Activated CD8-positive, alpha-beta memory T cell treated with anti-CD3 and anti-CD28 coated beads for 4 hours (primary cell): ENCODE measurements at places on chromosomes 7 and 10.

DNA sequence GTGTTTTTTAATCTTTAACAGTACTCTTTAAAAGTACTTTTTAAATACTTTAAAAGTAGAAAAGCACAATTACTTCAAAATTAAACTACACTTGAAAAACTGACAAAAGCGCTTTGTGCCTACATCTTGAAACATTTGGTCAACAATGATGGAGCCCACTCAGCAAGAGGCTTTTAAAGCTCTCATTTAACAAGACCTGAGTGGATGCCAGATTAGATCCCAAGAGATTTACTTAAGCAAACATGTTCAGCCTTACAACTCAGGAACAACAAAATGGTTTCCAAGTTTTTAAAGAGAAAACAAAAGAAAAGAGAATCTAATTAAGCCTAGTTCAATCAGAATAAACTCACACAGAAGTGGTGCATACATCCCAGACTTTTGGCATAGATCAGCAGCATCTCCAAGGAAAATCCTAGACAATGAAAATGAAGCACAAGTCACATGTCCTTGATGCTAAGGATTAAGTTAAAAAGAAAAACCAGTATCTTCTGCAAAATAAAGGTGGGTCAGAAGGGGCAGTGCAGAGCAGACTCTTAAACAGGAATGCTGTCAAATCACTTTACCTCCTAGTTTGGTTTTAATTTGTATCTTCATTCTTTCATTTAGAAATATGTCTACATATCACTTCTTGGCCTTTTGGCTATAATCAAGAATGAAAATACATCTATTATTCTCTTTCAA lies 26.2 kb downstream of the HIBADH start:
- DNase-seq, result no peak

- no peak for DNase-seq
These were observed 9.1 kb downstream of the ADCY1 start for GRCh38 chr7:45583296-45583695.

DNA sequence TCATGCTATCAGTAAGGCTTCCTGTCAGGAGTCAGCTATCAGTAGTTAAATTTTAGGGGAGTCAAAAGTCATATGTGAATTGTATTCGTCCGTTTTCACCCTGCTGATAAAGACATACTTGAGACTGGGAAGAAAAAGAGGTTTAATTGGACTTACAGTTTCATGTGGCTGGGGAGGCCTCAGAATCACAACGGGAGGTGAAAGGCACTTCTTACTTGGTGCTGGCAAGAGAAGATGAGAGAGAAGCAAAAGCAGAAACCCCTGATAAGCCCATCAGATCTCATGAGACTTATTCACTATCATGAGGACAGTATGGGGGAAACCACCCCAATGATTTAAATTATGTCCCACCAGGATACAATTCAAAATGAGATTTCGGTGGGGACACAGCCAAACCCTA lies 47.1 kb downstream of the KLF6 start:
- no peak for DNase-seq

DNA sequence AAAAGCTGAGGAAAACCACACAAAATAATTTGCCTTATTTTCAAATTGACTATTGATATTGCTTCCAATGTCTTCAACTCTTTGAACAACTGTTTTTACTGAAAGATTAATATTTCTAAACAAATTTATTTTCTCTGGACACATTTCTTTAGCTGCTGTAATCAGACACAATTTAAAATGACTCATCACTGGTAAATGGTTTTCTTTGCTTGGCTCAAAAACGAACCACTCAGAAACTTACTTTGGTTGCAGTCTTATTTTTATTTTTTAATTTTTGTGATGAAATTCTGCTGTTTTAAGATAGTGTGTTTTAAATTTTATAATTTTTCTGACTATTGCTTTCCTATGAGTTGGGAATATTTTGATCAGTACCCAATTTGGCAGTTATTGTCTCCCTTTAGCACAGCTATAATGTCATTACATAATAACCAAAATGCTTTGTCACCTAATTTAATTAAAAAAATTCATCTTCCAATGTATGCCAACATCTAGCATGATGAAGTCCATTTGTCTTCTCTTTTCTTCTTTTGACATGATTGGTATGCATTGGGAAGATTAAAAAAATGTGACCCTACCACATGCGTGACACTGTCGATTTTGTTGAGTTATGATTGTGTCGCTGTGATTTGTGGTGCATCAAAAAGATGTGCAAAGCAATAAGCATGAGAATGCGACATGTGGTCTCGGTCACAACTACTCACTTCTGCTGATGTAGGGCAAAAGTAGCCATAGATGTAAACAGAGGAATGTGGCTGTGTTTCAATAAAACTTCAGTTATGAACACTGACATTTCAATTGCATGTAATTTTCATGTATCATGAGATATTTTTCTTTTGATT lies 222.3 kb downstream of the SUGCT start:
- no peak for DNase-seq

DNA sequence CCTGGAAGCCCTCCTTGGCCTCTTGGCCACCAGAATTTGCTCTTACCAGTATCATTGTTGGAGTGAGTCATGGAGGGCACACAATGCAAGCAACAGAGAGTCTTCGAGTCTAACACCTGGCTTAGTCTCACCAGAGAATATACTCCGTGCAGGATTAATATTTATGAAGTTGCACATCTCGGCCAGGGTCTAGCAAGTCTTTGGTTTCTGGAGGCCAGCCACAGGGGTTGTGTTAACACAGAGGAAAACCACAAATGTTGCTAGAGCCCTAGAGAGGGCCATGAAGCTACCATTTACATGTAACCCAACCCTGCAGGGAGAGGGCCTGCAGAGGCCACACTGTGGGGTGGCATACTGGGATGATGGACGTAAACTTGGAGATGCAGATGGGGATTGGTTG lies 71.8 kb downstream of the MTPN start:
- DNase-seq, result no peak

- DNase-seq, result no peak
These were observed 9.8 kb upstream of the RBM17 start for GRCh38 chr10:6079044-6079443.

DNA sequence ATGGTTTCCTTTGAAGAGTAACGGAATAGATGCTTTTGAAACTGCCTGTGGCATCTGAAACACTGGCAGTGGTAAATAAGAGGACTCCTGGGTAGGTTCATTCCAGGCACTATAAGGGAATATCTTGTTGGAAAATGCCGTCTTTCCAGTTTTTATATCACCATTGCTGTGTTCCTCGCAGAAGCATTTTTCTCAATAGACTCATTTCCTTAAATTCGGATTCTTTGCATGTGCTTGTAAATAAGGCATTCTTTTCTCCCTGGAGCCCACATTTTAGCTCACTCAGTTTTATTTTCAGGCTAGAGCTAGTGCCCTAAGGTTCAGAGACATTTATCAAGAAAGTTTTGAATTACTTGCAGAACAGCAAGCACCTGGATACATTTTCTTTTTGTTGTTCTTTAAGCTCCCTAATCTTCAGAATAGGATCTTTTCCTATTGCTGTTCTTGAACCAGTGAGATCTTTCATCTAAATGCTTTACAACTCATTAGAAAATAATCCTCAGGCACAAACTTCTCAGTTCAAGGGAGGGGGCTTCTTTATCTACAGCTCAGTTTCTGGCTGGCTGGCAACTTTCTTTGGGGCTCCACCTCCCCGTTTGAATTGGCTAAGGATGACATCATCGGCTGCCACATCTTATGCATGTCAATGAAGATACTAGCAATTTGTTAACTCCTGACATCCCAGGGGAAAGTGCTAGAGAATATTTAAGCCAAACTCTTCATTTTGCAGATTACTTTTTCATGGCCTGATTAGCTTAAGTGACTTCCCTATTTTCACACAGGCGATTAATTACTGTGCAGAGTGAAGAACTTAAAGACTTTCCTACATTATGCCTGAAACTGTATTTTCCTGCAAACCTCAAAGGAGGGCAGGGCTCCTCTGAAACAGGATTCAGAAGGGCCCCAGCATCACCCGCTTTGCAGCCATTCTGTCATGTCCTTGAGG lies 133.7 kb upstream of the RSU1 start:
- no peak for DNase-seq

DNA sequence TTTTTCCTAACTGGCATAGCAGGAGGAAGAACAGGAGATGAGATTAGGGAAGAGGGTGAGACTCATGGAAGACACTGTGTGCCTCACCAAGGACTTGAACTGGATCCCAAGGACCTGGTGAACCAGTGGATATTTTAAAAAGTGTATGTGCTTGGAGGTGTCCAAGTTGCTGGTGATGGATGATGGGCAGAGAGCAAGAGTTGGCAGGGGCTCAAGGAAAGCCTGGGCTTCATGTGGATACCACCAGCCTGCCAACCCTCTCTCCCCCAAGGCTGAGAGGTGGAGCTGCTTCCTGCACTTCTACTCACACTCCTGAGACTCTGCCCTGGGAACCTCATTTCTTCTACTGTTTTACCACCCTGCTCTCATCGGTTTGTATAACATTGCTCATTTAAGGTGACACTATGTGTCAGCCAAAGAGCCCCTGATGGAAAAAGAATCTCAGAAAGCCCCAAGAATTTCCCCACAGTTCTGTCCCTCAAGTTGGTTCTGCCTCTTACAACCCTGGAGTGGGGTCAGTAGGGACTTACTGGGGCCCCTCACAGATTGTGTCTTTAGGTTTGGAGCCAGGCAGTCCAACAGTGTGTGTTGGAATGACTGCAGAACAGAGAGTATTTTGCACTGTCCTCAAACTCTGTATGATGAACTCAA lies 56.2 kb upstream of the PDCD4 start:
- DNase-seq, result no peak

DNA sequence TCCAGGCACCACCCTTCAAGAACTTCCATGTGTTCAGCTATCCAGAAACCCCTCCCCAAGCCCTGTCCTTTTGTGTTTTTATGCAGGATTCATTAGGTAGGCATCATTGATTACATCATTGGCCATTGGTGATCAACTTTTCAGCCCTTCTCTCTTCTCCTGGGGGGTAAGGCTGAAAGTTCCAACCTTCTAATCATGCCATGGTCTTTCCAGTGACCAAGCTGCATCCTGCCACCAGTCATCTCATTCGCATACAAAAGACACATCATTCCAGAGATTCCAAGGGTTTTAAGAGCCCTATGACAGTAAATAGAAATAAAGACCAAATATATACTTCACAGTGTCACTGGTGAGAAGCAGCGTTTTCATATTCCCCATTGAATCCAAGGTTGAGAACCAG lies 48.2 kb downstream of the DNAJC12 start:
- no peak for DNase-seq

DNA sequence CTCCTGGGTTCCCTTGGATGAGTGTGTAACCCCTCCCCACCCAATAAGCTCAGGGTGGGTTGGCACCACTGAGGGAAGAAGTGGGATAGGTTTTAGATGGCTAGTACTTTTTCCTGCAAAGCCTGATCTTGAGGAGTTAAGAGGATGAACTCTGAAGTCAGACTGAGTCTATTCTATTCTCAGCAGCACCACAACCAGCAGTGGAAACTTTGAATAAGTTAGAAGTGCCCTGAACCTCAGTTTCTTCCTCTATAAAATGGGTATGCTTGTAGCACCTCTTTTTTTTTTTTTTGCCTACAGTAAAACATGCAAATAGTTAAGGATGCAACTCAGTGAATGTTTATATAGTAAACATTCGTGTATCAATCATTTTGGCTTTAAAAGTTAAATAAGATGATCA lies 7.1 kb downstream of the NKX2-3 start:
- DNase-seq, result no peak

DNA sequence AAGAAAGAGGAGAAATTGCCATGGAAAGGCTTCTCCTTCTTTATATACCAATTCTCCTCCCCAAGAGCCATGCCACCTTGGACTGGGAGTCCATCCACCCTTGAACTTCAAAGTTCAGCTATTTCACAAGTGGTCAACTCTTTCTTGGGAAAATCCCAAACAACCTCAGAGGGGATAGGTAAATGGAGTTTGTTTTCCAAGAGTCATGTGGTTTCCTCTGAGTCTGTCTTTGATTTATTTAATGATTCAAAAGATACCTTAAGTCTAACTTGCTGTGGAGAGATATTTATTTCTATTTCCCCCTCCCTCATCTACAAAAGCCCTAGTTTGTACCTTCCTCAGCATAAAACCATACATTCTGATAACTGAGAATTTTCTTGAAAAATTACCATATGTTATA lies 758.6 kb upstream of the IGFBP3 start:
- DNase-seq, result no peak

DNA sequence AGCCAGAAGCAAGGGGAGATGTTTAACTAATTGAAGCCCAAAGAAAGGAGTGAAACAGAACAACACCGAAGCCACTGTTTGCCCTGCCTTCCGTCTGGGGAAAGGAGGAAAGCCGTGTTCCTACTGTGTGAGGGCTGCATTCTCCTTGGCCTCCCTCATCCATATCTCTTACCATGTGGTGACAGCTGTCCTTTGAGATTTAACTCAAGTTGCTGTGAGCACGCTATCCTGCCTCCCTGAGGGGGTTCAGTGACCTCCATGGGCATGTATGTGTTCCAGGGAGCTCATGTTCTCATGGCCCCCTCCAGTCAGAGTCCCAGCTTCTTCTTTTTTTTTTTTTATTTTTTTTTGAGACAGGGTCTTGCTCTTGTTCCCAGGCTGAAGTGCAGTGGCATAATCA lies 26.2 kb upstream of the CRHR2 start:
- no peak for DNase-seq

DNA sequence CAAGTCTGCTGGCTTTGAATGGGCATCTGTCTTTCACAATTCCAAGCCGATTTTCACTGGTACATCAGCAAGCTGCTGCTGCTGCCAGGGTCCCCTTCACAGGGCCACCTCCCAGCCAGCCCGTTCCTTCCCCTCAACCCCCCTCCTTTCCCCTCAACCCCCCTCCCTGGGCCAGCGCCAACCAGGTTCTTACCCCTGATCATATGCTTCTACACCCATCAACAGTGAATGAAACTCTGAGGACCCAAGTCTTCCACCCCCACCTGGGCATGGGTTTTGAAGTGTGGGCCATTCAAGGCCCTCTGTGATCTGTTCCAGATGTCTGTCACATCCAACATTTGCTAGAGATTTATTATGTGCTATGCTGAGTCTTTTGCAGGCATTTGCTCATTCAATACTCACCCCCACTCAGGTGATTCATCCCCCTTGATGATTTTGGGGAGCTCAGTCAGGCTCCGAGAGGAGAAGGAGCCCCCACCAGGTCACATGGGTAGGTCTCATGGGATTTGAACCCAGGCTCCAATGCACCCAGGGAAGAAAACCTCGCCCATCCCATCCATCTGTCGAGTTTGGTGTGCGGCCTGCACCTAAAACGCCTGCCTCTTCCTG lies 52.7 kb upstream of the FOXK1 start:
- DNase-seq, result no peak
